ENCODE measurements at places on chromosomes 7 and 10.

- no peak for DNase-seq
Measured at GRCh38 chr10:30573721-30574431, 55.7 kb downstream of the LYZL2 start.

- no peak for DNase-seq
Measured at GRCh38 chr7:142894985-142895593, 9.5 kb upstream of the TRPV6 start.

- no peak for DNase-seq
Measured at GRCh38 chr7:44964384-44964830, 14.4 kb downstream of the MYO1G start.

DNA sequence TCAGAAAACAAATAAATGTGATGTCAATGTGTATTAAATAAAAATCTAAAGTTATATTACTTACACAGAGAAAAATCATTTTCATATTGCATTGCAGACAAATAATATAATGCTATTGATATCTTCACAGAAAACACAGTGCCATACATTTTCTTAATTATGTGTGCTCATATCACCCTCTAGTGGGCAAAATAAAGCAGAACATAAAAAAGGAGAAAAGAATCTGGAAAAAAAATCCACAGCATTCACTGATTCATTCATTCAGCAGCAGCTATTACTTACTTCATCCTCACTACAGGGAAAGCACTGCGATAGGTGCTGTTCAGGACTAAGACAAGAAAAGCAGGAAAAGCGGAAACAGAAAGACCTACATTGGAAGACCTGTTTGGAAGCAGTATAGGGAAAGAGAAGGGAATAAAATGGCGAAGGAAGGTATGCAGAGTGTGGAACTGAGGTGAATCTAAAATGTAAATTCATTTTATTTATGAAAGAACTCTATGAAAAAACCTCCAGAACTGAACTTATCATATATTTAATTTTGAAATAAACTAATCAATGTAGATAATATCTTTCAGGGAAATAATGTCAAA lies 73.2 kb downstream of the POT1 start:
- DNase-seq, result no peak

- DNase-seq, result no peak
Measured at GRCh38 chr7:13092708-13093005, 405.2 kb downstream of the ARL4A start.

DNA sequence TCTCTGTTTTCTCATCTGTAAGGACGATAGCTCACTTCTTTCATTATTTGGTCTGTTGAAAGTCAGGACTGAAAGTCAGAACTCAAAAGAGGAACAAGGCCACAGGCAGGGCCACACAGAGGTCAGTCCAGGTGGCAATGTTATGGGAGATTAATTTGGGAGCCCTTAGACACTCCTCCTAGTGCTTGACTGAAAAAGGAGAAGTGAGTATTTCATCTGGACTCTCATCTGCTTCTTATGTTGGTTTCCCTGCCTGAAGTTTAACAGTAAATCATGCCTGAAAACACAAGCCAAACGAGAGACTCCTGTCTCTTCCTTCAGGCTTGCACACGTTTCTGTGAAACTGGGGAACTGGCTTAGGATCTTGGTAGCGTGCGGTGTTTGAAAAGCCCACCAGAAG lies 248.5 kb downstream of the BUB3 start:
- DNase-seq, result peak; percentile 49

DNA sequence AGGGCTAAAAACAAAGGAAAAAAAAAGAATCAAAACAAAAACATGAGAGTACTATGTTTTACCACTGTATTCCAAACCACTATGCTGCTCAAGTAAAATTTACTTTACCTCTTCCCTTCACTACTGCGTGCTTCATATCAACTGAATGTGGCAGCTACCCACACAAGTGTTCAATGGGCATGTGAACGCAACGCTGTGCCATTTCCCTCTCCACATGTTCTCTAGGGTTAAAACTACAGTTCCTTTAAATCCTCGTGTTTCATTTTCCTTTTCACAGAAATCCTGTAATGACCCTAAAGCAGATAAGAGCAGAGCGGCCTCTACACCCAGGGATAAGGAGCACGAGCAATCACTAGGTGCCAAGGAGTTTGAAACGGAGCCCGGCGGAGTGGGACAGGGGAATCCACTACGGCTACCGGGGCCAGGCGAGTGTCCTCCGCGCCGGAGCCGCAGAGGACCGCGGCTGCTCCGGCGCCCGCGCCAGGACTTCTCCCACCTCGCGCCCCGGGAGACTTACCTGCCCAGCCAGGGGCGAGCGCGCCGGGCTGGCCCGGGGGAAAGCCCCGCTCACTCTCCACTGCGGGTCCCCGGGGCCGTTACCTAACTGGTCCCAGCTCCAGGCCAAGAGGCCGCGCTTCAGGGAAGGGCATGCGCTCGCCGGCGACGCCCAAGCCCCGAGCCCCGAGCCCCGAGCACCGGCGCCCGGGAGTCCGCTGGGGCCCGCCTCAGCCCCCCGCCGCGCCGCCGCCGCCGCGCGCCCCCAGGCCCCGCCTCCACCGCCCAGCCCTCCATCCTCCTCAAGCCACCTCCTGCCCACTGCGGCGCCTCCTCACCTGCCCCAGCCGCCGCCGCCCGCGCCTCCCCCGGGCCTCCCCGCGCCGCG lies 711 bp downstream of the NAMPT start:
- DNase-seq, result peak; percentile 11

- no peak for DNase-seq
Measured at GRCh38 chr10:104613406-104613805, 27.7 kb upstream of the SORCS3 start.

DNA sequence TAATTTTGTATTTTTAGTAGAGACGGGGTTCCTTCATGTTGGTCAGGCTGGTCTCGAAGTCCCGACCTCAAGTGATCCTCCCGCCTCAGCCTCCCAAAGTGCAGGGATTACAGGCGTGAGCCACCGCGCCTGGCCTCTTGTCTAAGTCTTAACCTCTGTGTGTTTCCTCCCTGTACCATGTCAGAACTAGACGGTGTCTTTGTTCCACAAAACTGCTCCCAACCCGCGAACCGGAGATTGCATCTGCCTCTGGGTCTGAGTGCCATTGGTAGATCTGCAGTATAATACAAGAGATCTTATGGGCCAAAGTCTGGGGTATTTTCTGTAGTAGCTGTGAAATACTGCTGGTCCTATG lies 1.3 kb upstream of the EEF1AKMT2 start:
- no peak for DNase-seq

DNA sequence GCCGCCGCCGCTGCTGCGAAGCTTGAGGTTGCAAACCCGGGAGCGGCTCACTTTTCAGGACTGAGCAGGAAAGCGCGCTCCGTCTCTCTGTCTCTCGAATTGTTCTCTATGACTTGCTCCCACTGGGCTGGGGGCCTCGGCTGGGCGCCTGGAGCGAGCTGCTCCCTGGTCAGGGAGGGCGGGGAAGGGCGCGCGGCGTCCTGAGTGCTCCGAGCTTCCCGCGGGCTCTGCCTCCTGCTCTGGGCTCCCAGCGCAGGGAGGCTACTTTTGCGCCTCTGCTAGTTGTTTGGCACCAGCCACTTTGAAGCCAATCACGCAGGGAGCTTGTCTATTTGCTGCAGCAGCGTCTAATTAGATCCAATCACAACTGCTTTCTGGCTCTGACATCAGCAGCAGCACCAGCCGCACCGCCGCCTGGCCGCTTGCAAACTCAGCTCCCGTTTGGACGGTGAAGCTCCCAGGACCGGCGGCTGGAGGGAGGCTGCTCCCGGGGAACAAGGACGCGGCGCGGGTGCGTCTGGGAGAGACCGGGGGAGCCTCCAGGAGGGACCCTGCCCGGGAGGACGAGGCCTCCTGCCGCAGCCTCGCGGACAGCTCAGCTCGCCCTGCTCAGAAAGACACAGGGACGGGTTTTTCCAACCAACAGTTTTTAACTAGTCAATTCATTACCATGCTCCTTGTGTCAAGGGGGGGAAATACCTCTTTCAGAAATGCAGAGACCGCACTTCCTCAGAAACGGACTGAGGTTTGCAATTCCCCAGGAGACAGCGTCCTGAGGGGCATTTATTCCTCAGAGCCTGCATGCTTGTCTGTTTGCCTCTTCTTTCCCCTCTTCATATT lies at the start of gene ADARB2:
TSS of gene ADARB2 (minus strand) at position 304 of the 840 bp plus-strand sequence.
- no peak for DNase-seq

- no peak for DNase-seq
Measured at GRCh38 chr10:9230625-9231024, 1176.1 kb downstream of the GATA3 start.
